ENCODE measurements at places on chromosomes 16 and 17.

DNA sequence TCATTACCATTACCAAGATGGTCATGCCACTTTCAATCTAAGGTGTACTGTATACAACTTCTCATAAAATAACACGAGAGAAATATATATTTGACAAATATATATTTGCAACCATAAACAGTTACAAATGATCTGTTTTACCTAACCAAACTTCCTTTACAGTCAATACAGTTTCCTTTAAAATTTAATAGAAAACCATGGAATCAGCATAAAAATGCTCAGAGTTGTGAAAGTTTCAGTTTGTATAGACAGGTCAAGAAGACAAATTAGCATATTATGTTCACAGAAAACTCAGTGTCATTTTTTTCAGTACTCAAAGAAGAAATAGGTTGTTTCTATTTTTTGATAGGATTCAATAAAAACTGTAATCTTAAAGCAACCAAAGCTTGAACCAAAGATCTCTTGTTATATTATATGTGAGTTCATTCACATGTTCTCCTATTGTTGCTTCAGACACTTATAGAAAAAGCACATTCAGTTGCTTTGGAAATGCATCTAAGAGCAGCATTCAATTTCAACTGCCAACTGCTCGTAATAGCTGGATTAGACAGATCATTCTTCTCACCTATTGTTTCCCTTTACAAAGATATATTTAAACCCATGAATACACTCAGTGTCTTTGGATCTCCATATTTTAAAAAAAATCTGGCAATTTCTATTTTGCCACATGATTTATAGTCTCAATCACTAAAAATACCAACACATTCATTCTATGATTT, 15.1 kb downstream of the SSH2 start:
- no peak for DNase-seq

DNA sequence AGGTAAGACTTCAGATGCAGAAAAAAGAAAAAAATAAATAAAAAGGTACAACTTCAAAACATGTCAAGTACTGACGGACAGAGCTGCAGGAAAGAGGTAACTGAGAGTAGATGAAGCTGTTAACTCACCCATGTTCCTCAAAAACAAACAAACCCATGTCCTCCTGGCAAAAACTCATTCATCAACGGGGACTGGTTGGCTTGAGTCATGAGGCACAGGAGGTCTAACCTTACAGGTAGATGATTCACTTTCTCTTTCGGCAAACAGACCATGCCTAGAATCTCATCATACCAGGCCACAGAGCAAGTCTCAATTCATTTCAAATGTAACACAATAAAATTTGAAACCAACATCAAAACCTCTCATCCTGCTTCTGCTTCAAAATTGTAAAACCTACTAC, 12.3 kb upstream of the FASN start:
- DNase-seq: no peak

- no peak for DNase-seq
Observed at GRCh38 chr17:11273596-11273995, 32.6 kb downstream of the SHISA6 start.

DNA sequence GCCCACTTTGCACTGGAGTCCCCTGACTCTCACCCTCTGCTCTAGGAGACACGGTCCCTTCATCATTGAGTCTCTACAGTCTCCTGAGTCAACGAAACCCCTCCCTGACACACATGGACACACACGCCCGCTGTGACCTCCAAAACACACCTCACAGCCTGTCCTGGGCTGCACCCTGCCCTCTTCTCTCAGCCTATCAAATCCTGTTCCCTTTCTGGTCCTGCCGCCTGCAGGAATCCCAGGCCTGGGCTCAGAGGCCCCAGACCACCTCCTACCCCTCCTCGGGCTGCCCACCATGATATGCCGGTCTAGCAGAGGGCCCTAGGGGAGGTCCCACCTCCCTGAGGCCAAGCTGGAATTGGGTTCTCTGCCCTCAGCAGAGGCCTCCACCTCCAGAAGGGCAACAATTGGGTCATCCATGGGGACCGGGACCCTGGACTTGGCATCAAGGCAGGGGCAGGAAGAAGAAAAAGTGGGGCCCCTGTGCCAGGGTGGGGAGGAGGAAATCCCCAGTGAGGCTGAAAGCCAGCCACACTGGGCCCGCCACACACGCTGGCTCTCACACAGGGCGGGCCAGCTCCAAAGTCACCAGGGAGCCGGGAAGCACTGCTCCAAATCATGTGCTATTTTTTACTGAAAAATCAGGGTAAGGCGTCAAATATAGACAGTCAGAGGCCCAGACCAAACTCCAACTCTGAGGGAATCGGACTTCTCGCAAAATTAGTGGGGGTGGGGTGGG, 3.4 kb downstream of the PPP1R9B start:
- DNase-seq: no peak

- no peak for DNase-seq
Observed at GRCh38 chr17:1918346-1919162, 88.7 kb downstream of the RPA1 start.

- no peak for DNase-seq
Observed at GRCh38 chr16:70749006-70749678, 51.8 kb downstream of the VAC14 start.

- DNase-seq: no peak
Observed at GRCh38 chr16:10362077-10362863, 23.6 kb upstream of the ATF7IP2 start.

- DNase-seq: no peak
Observed at GRCh38 chr16:86653285-86654006, 75.1 kb downstream of the FOXL1 start.

- DNase-seq: no peak
Observed at GRCh38 chr17:72870367-72870985, 222.0 kb downstream of the SLC39A11 start.

DNA sequence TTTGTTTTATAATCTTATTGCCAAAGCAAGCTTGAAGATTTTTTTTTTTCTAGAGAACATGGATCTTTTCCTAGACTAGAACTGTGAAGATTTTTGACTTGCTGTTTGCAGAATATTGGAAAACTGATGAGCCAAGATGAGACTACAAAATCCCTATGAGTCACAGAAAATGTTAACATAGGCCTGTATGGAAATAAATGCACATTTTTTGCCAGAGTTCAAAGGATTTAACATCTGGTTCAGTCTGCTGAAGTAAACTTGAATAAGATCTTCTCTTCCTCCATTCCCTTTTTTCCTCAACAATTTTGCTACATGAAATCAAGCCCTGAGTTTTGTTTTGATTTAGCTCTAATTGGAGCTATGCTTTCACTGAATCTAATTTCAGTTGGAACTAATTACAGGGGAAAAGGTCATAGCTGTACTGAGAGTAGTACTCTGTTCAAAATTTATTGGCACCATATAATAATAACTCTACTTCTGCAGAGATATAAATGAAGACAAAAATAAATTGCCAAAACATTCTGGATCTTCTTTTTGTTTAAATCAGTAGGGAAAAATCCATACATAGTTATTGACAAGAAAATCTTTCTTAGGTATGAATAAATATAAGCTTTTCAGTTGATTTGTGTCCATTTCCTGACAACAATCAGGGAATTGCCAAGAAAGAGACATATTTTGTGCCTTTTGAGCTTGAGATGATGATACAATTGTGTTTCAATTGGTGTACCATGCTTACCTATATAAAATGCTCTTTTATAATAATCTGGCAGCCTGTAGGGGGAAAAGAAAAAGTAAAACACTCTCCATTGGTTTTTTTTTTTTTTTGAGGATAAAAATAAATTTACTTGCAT, 387.5 kb upstream of the GOT2 start:
- no peak for DNase-seq

GRCh38 chr17:70298929-70299531, 129.7 kb downstream of the KCNJ2 start:
- DNase-seq: no peak

DNA sequence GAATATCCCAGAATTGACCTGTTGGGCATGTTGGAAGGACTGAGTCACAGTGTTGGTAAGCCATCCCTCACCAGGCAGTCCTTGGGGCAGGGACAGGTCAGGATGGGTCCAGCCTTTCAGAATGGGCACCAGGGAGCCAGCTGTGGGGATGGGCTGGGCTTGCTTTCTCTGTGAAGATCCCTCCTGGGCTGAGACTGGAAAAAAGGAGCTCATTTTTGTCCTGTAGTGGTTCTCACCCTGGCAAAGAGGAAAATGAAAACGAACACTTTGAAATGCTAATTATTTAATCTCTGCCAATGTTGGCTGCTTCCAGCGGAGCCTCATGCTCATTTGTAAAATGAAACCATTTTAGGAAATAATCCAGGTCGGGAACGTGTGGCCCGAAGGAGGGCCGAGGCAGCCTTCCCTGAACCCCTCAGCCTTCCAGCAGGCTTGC, 237.5 kb upstream of the SALL1 start:
- DNase-seq: no peak

DNA sequence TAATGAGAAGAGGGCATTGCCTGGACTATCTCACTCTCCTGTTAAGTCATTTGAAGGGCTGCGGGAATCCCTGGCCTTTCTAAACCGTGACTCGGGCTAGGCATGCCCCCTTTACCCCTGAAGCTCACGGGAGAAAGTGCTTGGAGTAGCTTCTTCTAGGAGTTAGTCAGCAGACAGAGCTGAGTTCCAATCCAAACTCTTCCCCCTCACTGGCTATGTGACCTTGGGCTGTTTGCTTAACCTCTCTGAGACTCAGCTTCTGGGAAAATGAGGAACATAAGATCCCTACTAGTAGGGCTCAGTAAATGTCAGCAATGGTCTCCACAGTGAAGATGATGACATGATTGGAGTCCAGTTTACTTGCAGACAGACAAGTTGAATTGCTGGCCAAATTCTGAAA, 5.7 kb upstream of the B9D1 start:
- no peak for DNase-seq

GRCh38 chr16:89038221-89038721, 55.4 kb upstream of the ACSF3 start:
- DNase-seq: no peak

GRCh38 chr16:66972983-66973382, 11.9 kb downstream of the CES3 start:
- DNase-seq: no peak

- DNase-seq: no peak
Observed at GRCh38 chr16:11087691-11088073, 143.3 kb downstream of the CLEC16A start.

GRCh38 chr17:41480136-41480535, 815 bp downstream of the KRT35 start:
- DNase-seq: no peak

GRCh38 chr17:59505610-59506276, 59.7 kb upstream of the DHX40 start:
- DNase-seq: no peak

DNA sequence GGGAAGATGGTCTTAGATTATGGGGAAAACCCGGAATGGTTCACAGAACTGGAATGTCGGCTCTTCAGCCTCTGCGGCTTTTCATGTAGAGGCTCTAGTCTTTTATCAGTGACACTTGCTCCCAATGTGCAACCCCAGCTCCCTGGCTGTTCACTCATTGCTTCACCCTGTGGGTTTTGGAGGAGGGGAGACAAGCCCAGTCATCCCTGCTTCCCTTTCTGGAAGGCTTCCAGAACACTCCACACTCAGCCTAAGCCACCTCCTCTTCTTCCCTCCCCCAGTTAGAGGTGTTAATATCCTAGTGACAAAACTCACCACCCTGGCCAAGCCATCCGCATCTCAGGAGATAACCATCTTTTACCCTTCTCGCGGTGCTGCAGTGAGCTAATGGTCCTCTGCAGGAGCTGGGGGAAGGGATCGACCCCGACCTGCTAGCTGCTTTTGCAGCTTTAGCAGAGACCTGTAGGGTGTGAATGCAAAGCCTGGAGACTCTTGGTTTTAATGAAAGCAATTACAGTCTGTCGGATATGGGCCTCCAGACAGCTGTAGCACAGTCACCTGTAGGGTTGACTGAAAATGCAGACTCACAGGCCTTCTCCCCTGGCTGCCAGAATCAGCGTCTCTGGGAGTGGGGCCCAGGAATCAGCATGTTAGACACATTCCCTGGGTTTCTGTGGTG, 24.3 kb upstream of the LASP1NB start:
- no peak for DNase-seq
